ENCODE measurements at places on chromosomes 12 and 14.

DNA sequence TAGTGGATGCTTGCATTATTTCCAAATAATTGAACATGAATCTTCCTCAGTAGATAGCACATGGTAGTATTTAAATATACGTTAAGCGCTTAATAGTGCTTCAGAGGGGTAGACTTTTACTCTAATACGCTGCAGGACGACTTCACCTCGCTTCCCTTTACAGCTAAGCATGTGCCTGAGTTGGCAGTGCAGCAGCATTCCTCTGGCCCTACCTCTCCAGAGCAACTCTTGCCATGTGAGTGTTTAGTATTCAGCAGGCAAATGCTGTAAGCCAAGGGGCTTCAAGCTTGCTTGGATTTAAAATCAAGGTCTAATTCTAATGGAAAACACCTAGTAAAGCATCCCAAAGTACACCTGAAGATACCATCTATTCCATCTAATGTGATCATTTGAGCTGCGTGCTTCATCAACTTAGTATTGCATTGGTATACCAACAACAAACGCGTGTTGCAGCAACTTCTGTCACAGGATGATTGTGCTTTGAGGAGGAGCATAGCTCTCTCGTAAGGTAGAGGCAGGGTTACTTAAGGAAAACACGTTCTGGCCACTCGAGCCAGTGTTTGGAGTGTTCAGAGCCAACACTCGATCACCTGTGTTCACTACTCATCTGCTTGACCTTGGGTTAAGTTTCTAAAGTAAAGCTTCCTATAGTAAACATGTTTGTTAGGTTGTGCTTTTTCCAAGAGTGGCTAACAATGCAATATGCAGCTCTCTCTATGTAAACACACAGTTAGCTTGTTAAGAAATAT lies 60.6 kb downstream of the PIWIL1 start:
- no peak for DNase-seq

GRCh38 chr12:101231636-101232035 lies 21.6 kb upstream of the SLC5A8 start:
- DNase-seq: no peak

DNA sequence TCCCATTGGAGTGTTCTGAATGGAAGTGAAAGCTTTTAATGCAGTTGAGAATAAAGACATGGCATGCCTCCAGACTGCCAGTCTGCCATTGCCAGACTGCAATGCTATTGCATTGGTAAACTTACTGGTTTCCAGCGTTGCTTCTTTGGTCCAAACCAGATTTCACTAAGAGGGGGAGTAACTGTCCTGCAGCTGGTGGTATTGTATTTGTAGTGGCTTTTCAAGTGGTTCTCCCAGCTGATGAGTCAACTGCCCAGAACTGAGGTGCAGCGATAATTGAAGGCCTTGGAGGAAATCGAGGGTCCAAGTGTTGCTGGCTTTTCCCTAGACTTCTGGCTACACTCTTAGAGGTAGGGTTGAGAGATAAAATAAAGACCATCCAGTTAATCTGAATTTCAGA lies 31.9 kb downstream of the ERG28 start:
- DNase-seq: no peak

GRCh38 chr12:113439301-113439597 lies 17.1 kb downstream of the SDSL start:
- DNase-seq: no peak
